ENCODE measurements at places on chromosomes 16 and 17. TPM values are rescaled to one million over a fixed set of nuclear protein-coding genes. Genes with fewer than 3 reads are reported as not detected.
A peak's percentile ranks its signal among the peaks of the same experiment; 100 is the strongest.

Gene HS3ST2
- total RNA-seq = not detected

Gene PIGS
- 60.9 TPM for total RNA-seq

DNA sequence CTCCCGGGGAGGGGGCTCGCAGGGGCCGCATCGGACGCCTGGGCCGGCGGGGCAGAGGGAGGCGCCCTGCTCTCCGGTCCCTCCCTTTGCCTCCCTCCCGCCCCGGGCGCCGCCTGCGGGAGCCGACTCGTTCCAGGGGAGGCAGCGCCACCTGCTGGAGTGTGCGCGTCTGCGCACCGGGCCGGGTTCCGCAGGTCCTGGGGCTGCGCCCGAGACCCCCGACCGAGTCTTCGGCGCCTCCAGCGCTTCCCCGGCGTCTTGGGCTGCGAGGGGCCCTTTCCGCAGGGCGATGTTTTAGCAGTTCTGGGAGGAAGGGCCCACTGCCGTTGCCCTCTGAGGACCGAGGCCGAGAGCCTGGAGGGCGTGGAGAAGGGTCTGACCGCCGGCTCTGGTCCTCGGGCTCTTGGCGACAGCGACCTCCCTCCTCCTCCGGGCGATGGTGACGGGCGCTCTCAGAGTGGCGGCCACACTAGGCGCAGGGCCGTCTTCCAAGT lies 106.3 kb downstream of the SEC14L1 start:
- H3K27ac ChIP-seq = no peak overlapping the region
- no peaks in the 10 kb centered on the region for H3K36me3 ChIP-seq
- H3K4me3 ChIP-seq = peak overlapping the region; percentile 45
- no peaks in the 10 kb centered on the region for H3K27me3 ChIP-seq
- peak; percentile 89 for DNase-seq

GRCh38 chr17:30858556-30859250 lies 26.9 kb downstream of the ATAD5 start:
- H3K4me1 ChIP-seq = no peaks in the 10 kb centered on the region
- H3K4me3 ChIP-seq = no peak overlapping the region
- H3K27me3 ChIP-seq = no peaks in the 10 kb centered on the region
- no peak overlapping the region for H3K27ac ChIP-seq
- H3K36me3 ChIP-seq = no peaks in the 10 kb centered on the region

DNA sequence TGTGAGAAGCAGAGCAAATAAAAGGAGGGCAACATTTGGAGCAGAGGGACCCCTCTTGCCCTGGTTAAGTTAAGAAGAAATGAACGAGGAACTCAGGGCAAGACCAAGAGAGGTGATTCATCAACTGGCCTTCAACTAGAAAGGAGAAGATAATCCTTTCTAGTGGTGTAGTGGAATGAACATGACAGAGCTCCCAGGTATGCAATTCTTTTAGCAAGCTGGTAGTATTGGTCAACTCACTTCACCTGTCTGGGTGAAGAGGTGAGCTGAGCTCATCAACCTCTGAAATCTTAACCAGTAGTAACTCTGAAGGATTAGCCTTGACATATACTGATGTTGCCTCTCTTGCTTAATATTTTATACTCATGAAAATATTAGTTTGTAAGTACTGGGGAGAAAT lies 1024.7 kb upstream of the GOT2 start:
- no peak for DNase-seq
- H3K4me1 ChIP-seq = no peaks in the 10 kb centered on the region
- no peak overlapping the region for H3K4me3 ChIP-seq
- H3K27ac ChIP-seq = no peak overlapping the region
- H3K27me3 ChIP-seq = no peaks in the 10 kb centered on the region
- H3K36me3 ChIP-seq = no peaks in the 10 kb centered on the region

GRCh38 chr16:57592591-57593003 lies 35.8 kb upstream of the ADGRG1 start:
- peak overlapping the region; percentile 73 for H3K27ac ChIP-seq
- H3K4me1 ChIP-seq = peaks cover 61% of the 10 kb centered on the region
- H3K36me3 ChIP-seq = no peaks in the 10 kb centered on the region

DNA sequence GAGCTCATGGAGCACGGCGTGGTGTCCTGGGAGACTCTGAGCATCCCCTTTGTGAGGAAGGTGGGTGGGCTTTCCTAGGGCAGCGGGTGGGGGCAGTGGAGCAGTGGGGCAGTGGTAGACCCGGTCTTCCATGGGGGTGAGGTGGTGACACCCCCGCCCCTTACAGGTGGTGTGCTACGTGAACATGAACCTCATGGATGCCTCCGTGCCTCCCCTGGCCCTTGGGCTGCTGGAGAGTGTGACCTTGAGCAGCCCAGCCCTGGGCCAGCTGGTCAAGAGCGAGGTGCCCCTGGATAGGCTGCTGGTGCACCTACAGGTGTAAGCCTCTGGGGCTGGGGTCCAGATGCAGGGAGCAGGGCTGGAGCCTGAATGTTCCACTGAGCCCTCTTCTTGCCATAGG lies 1.6 kb downstream of the ELMO3 start:
- H3K27me3 ChIP-seq = no peaks in the 10 kb centered on the region
- H3K36me3 ChIP-seq = peaks cover 27% of the 10 kb centered on the region
- no peak overlapping the region for H3K4me3 ChIP-seq
- H3K27ac ChIP-seq = no peak overlapping the region

DNA sequence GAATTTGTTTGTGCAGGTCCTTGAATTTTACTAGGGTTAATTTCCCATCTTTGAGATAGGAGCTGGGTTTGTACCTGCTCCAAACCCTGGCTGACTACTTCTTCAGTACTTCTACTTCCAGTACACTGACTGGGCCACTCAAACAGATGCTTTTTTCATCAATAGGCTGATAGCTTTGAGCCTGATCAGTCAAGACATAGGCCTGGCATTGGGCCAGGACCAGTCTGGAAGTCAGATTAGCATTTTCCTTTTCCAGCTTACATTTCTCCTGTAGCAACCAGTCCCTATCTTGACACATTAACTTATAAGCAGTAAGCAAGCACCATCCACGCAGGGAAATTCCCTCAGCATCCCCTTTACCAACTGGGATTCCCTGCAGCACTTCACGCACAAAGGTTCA lies 7.5 kb upstream of the TMEM101 start:
- DNase-seq = no peak
- H3K4me3 ChIP-seq = no peak overlapping the region
- no peaks in the 10 kb centered on the region for H3K4me1 ChIP-seq
- no peaks in the 10 kb centered on the region for H3K27me3 ChIP-seq

GRCh38 chr17:72569148-72569946 lies 448.5 kb downstream of the SOX9 start:
- no peaks in the 10 kb centered on the region for H3K27me3 ChIP-seq
- DNase-seq = no peak
- no peak overlapping the region for H3K4me3 ChIP-seq
- no peak overlapping the region for H3K27ac ChIP-seq

GRCh38 chr17:2259769-2260536 lies 43.6 kb downstream of the SMG6 start:
- H3K27me3 ChIP-seq = no peaks in the 10 kb centered on the region
- peak overlapping the region; percentile 92 for H3K27ac ChIP-seq
- peak overlapping the region; percentile 11 for H3K4me3 ChIP-seq

Measured in T-cell (primary cell).